ENCODE measurements at places on chromosomes 5 and 9.

DNA sequence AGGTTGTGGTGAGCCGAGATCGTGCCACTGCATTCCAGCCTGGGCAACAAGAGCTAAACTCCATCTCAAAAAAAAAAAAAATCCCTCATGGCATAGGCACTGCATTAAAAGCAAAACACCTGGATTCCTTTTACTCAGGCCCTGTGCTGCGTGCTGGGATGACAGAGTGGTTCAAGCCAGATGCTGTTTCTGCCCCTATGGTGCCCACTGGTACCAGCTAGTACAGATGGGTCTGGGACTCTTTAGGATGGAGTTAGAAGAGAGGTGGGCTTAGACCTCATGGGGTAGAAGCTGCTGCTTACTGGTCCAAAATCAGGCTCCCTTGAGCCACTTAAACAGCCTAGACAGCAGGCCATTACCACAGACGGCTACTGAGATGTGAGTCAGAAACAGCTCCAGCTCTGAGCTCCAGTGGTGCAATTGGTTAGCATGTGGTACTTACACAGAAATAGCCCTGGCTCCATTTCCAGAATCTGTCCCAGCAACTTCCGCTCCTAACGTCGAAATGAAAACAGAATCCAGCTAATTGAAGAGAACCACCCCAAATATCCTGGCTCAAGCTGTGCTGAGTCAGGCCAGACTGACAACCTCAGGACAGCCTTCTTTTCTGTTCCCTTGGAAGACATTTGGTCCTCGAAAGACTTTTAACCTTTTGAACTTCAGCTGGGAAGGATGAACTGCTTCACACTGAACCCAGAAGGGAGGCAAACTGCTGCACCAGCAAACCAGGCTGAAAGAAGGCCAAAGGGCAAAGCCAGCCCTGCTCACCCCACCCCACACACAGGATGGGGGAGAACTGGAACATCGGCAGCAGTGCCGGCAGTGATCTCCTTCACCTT, 15.5 kb downstream of the C5orf15 start:
- no peak for DNase-seq

GRCh38 chr9:104748359-104749031, 1.0 kb downstream of the NIPSNAP3A start:
- DNase-seq, result no peak

DNA sequence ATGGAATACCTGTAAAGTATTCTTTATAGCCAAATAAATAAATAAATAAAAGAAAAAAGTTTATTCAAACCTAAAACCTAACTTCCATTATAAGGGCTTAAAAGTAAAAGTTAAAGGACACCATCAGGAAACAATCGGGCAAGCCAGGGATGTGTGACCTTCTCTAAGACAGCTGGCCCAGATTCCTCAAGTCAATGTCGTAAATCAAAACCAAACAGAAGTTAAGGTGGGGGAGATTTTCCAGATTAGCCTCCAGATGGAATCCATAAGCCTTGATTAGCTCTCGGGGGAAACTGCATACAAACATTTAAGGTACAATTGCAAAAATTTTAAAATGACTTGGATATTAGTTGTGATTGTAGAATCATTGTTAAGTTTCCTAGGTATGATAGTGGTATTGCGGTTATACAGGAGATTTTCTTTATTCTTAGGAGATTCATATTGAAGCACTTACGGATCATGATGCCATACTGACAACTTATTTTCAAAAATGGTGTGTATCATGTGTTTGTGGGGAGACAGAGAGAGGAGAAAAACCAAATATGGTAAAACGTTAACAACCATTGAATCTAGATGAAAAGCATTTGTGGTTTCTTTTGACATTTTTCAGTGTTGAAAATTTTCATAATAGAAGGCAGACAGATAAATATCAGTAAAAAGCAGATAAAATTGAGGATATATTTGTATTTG, 21.5 kb upstream of the MGAT1 start:
- DNase-seq, result no peak

GRCh38 chr5:40221796-40222195, 457.9 kb upstream of the PTGER4 start:
- DNase-seq, result no peak

GRCh38 chr9:110950041-110950645, 88.1 kb downstream of the LPAR1 start:
- DNase-seq, result no peak

GRCh38 chr5:10355071-10355889, 1.8 kb downstream of the MARCHF6 start:
- no peak for DNase-seq

DNA sequence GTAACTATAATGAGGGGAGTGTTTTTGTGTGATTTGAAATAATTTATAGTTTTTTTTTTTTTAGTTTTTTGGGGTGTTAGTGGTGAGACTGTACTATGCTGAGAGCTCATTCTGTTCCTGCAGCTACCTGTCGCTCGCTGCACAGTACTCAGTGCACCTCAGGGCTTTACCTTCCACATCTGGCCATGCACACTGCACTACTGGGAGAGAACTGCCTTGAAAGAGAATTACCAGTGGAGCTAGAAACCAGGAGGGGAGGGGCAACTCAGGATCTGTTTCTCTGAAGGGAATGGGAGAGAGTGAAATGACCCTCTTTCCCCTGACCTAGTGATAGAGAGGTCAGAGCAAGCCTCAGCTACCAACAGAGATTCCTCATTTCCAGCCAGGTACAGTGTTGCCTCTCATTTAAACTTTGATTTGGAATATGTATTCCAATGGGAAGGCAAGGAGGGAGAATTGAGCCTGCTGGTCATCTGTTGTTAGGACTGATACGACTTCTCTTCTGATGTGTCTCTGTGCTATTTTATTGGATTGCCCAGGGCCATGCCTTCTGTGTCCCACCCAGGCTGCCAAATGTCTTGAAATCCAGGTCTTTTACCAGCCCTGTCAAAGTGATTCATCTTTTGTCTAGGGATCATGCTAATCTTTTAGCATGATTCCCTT, 8.9 kb downstream of the ATG10 start:
- no peak for DNase-seq

- no peak for DNase-seq
Measured at GRCh38 chr5:88548136-88548805, 279.6 kb upstream of the TMEM161B start.

Measured in 8988T (cell line).